ENCODE measurements at places on chromosomes 5 and 9.
A peak's percentile ranks its signal among the peaks of the same experiment; 100 is the strongest.

GRCh38 chr9:111632695-111633388 lies 1.7 kb downstream of the DNAJC25 start:
- no peak for DNase-seq

DNA sequence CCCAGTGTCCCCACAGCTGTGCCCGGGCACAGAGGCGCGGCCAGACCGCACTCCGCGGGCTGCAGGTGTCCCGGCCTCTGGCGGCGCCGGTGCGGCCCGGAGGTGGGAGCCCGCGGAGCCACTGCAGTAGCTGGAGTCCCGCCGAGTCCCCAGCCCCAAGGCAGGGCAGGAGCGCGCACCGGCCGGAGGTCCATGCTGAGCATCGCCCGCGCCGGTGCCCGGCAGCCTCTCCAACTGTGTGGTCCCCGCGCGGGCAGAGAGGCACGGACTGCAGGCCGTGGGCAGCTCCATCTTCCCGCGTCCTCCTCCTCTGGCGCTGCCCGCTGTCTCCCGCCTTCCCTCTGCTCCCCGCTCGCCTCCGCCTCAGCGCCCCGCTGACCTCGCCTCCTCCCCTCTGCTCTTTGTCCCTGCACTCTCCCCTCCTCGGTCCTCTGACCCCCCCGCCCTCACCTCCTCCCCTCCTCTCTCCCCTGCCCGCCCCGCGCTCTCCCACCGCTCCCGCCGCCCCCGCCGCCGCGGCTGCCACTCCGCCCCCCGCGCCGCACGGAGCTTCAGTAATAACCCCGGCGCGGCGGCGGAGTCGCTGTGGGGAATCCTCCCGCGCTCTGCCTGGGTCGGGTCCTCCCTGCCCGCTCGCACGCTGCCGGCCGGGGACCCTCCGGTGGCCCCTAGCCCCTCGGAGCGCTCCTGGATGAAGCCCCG lies at the start of gene ADAMTS16:
TSS of gene ADAMTS16 (plus strand) at position 554 of the 702 bp plus-strand sequence. CDS start at position 692, 138 bp downstream.
- no peak for DNase-seq

GRCh38 chr9:90073186-90073945 lies 468.6 kb downstream of the GADD45G start:
- DNase-seq: no peak

GRCh38 chr5:58116346-58116745 lies 343.5 kb downstream of the PLK2 start:
- DNase-seq: no peak

DNA sequence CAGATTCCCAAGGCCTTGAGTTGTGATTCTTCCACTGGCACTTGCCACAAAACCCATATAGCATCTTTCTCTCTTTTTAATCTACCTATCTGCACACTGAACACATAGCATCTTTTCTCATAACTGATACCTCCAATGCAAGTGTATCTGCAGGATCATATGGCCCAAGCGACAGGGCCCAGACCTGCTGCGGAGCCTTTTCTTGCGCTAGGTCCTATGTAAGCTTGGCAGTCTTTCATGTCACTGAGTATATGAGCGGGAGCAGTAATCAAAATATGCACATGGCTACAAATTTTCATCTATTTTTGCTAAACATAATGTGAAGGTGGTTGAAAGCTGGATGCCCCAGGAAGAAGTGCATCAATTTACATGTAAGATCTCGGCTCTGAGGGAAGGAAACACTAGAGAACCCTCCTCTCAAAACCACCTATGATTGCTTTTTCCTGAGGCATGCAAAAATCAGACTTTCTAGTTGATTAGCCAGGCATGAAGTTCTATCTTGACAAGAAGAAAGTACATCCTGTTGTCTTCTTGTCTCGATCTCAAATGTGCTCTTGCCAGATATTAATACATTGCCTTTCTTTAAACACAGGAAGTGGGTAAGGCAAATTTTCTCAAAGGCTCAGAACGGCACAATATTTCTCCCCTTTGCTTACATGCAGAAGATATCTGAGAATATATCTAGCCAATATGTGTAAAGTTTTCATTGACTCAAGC lies 26.9 kb upstream of the CEMIP2 start:
- DNase-seq: no peak

GRCh38 chr5:126808521-126808988 lies 31.6 kb downstream of the LMNB1 start:
- DNase-seq: no peak

GRCh38 chr5:21823588-21823987 lies 1029.6 kb downstream of the CDH12 start:
- no peak for DNase-seq

- no peak for DNase-seq
Measured at GRCh38 chr9:125912667-125913066, 165.5 kb downstream of the PBX3 start.

DNA sequence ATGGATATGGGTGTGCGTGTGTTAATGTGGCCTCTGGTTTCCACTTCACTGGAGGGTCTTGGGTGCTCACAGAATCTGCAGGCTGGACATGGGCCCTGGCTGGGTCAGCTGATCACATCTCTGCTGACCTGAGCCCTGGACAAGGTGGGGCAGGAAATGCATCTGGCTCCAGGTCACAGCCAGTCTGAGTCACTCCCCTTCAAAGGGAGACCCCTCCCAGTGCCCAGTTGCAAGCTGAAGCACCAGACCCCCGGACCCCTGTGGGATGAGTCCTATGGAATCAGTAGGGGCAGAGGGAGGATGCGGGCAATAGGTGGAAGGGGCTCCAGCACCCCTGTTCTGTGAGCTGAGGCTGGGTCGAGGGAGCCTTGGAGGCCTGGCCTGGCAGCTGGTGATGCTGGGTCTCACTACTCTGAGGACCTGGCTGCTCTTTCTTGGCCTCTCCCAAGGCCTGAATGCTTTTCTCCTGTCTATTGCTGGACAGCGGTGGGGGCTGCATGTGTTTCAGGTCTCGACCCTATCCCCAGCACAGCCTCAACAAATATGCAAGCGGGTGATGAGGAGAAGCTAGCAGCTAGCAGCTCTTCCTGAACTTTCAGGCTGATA lies 54.5 kb downstream of the PHF2 start:
- DNase-seq: no peak

DNA sequence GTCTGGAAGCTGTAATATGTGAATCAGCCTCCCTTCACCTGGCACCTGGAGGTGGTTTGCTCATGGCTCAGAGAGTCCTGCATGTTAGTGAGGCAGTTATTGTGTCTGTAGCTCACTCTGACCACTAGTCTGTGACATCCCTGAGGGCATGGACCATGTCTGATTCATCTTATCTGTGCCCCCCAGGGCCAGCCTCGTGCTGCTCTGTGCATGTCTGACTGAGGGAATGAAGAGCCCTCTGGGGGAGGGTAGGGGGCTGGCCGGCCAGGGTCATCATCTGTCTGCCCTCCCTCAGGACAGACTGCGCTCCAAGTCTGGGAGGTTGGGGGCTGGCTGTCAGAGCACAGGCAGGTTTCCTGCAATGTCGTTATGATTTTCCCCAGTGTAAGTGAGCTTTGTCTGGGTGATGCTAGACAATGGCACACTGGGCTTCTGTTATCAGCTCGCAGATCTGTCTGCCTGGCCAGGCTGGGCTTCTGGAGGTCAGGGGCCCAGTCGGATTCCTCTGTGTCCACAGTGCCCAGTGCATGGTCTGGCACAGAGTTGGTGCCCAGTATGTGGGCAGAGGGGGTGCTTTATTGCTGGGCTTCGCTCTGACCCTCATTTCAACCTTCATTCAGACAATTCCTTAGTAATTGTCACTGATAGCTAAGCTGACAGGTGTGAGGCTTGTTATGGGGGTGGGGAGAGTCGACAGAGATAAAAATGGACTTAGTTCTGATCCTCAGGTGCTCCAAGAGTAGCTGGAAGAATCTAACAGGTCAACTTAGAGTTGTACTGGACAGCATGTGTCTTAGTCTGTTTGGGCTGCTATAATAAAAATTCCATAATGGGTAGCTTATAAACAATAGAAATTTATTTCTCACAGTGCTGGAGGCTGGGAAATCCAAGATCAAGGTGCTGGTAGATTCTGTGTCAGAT lies 85.7 kb upstream of the SHB start:
- no peak for DNase-seq

DNA sequence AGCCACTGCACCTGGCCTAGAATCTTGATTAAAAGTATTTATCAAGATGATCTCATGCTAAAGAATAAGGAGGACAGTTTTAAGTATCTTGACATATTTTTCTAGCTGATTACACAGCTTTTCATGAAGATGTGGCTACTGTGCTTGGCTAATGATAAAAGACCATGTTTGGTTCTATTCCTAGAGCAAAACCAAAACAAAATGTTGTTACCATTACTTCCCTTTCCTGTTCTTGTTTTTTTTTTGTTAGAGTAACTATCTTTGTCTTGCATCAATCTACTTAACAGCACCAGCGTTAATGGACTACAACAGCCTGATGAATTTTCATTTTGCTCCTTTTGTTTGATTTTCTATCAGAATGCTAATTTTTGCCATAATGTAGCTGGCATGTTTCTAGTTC lies 86.2 kb upstream of the DHFR start:
- no peak for DNase-seq

DNA sequence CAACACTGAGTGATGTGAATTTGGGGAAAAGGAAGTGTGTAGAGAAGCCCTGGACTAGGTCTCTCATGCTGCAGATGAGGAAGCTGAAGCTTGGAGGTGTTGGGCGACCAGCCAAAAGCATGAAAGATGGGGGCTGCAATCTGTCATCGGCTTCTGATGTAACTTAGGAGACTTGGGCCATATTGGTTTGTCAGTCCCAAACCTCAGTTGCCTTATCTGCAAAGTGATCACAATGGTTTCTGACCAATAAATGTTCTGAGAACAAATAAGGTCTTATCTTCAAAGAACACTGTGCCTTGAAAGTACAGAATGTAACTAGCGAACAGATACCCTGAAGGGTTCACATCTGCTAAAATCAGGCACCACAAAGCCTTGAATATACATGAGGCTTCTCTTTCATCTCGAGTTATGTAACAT lies 198.4 kb upstream of the NR3C1 start:
- no peak for DNase-seq

DNA sequence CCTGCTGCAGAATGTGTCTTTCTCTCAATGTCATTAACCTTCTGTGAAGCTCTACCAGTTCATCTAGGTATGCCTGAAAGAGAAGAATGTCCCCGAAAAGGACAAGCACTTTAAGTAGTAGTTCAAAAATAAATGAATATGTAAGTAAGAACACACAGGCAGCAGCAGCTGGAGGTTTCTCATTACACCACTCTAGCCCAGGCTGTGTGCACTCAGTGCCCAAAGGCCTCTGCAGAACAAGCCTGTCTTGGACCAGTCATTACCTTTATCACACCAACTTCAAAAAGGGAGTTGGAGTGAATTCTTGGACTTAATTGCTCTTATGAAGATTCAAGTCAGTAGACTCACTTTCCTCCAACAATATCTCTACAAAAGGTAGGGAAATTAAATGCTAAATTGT lies 268.8 kb downstream of the MLLT3 start:
- DNase-seq: no peak

- DNase-seq: no peak
Measured at GRCh38 chr5:74319076-74319475, 321.5 kb downstream of the ENC1 start.

GRCh38 chr5:72121780-72122445 lies 14.6 kb downstream of the MAP1B start:
- no peak for DNase-seq

- peak; percentile 92 for DNase-seq
Measured at GRCh38 chr5:55534436-55535198, at the start of gene PLPP1. Gene PLPP1, minus strand, starts transcription at chr5:55534964. Its CDS starts 335 bp downstream, at chr5:55534629.

DNA sequence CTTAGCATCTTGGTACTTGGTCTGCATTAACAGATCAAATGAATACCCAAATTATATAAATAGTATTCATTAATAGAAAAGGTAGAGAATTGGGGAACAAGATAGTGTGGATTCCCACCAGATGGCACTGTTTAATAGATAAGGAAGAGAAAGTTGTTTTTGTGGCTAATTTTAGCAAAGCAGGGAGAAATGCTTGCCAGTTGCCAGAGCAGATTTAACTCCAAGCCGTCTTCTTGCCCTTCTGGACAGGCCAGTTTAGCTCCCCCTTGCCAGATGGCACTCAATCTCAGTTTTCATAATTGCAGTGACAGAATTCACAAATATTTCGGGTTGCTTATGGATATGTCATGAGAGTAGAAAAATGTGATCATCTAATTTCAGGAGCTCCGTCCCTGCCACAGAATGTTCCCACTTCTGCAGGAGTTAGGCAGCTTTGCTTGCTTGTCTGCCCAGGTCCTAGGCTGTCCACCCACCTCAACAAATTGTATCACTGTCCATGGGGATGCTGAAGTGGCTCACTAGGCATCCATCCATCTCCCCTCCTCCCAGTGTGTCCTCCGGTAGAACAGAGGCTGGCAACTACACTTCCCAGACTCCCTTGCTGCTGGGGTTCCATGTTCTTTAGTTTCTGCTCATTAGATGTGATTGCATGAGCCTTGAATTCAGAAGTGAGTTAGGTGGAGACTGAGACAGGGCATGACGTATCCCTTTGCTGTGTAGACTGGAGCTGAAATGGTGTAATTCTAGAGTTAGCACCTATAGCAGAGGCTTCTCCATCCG lies 11.8 kb upstream of the HEXB start:
- DNase-seq: no peak

DNA sequence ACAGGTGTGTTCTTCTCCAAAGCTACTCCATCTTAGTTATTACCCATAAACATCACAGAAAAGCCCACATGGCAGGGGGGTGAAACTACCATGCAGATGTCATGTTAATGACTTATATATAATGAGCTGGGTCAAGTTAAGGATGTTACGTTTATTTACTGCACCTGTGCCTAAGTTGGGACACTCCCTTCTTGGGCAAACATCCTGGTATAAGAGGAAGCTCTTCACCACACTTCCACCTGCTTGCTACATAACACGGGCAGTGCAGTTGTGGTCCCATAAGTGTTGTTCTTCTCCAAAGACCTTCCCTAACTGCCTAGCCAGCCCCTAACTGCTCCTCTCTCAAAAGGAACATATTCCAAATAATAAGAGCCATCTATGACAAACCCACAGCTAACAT lies 9.3 kb upstream of the ZCCHC9 start:
- DNase-seq: no peak

GRCh38 chr5:137141779-137142178 lies 357.3 kb downstream of the SPOCK1 start:
- DNase-seq: no peak

DNA sequence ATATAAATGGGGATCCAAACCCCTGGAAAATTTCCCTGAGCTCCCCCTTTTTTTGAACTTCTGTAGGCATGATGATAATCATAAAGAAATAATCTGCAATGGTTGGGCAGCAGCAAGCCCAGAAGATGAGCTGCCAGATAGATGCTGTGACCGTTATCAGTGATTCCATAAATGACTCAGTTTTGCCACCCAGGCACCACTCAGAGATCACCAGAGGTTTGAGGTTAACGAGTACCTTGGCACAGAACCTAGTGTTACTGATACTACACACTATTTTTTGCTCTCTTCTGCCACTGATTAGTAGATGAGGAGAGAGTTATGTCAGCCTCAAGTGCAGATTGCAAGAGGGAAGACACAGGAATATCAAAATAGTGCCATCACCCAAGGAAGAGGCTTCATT lies 199.3 kb upstream of the PTGER4 start:
- peak; percentile 64 for DNase-seq

DNA sequence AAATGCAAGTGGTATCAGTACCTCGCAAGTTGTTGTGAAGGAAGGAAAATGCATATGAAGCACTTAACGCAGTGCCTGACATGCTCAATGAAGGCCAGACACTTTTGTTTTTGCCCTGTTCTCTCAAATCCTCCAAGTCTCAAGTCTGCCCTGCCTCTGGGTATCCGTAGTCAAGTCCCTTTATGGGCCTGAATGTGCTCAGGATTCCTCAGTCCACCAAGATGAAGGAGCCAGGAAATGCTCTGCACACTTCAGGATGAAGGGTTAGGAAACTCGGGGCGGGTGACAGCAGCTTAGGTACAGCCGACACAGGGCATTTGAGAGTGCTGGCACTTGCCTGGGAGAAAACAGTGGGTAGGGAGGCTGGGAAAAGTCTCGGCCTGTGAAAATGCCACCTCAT lies 1.4 kb downstream of the ECSCR start:
- DNase-seq: no peak

Data from natural killer cell treated with Interleukin-12 subunit alpha and Interleukin-12 subunit beta and Interleukin-15 and Interleukin-18, amount 100 ng/mL, for 72 hours (primary cell).